Activated naive CD8-positive, alpha-beta T cell treated with anti-CD3 and anti-CD28 coated beads, Interleukin-2, amount 50 U/mL, for 24 hours (primary cell): ENCODE measurements at places on chromosomes 16 and 17.

- DNase-seq: no peak
Measured at GRCh38 chr17:45143094-45143670, 5.1 kb upstream of the HEXIM1 start.

DNA sequence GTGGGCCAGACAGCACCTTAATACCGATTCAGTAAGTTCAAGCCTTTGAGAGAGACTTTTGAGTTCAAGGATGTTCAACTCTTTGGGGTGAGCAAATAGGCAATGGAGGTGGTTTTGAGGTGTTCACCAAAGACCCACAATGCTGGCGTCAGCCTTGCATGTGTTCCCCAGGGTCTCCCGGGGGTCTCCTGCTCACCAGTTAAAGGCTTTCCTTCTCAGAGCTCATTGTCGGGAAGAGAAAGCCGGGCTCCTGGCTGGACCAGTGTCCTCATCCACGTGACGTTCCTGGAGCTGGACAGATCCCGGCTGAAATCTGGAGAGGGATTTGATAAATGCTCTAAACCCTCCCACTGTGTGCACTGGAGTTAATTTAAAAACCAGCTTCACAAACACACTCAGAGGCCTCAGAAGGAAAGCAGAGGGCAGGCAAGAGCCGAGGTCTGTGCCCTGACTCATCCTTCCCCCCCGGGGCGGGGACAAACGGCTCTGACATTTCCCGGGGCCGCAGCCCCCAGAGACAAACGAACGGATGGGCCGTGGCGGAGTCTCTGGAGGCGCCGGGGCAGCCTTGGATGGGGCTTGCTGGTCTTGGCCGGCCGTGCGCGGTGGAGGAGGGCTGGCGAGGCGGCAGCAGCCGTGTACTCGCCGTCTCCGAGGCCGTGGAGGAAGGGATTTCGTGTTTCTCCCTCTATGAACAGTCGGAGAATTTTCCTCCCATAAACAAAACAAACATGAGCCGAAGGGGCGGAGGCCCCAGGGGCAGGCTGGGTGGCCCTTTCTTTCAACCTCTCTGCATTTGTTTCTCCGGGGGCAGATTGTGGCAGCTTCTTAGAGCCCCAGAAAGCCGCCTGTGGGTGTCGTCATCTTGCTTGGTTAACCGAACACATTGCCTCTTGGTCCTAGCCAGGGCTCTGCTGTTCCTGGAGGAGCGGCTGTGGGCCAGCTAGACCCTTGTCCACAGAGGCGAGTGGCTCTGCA lies 94.2 kb downstream of the NTN1 start:
- peak; percentile 72 for DNase-seq

GRCh38 chr16:74749291-74750055 lies 25.1 kb downstream of the FA2H start:
- no peak for DNase-seq

DNA sequence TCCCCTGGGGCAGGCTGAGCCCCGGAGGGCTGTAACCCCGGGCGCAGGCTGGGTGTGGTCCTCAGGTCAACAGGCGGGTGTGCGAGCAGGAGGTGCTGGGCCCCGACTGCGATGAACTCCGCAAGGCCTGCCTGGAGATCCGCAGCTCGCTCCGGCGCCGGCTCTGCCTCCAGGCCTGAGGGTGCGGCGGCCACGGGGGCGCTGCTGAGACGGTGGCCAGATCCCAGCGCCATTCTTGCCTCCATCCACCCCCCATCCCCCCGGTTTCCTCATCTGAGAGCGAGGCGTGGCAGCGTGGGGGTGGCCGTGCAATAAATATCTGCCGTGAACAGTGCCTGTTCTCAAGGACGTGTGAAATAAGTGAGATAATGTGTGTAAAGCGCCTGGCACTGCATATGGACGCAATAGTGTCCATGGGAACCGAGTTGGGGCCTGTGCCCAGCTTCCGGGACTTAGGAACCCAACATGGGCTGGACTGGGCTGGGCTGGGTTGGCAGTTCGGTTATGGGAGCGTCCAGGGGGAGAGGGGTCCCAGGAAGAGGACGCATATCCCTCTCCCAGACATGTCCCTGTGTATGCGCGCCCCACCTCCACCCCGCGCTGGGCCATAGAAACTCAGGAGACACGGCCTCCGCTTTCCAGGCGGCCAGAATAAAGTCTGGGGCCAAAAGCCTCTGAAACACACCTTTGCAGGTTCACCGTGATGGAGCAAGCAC lies 15.0 kb downstream of the ZNF213 start:
- peak; percentile 74 for DNase-seq

DNA sequence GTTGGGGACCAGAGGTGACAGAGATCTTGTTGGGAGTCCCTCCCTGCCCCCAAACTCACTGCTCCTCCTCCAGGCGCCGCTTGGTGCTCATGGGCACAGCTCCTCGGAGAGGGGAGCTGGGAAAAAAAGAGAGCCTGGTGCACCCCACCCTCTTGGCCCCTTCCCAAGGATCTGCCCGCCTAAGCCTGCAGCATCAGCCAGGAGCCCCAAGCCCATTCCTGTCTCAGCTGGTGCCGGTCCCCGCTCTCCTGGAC lies 400 bp downstream of the HCFC1R1 start:
- no peak for DNase-seq

- DNase-seq: no peak
Measured at GRCh38 chr16:21626659-21627277, 25.6 kb downstream of the IGSF6 start.
